Mesothelial cell of epicardium (in vitro differentiated cells): ENCODE measurements at places on chromosomes 13 and 19. TPM values are rescaled to one million over a fixed set of nuclear protein-coding genes. Genes with fewer than 3 reads are reported as not detected.

The GIPC3 gene
- total RNA-seq: 0.07 to 0.11 TPM (median 0.09 TPM) in 3 replicates

The DUXA gene
- total RNA-seq: not detected in 3 replicates

DNA sequence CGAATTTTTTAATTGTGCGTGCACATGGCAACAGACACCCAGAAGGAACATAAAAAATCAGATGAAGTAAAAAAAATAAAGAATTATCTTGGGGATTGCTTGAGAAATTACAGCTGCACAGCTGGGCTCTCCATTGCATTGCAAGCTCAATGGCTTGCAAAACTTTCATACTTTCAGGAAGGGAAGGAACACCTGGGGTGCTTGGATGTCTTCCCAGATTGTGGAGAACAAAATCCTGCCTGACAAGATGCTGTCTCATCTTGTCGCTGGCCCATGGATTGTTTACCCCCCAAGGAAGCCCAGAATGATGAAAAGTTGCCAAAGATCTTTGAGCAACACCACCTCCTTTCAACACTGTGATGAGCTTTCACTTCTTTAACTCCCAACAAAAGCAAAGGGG, 11.0 kb upstream of the CASP14 start:
- no peak overlapping the region for H3K4me3 ChIP-seq
- no peaks in the 10 kb centered on the region for H3K36me3 ChIP-seq
- H3K27ac ChIP-seq: no peak overlapping the region
- no peaks in the 10 kb centered on the region for H3K27me3 ChIP-seq

DNA sequence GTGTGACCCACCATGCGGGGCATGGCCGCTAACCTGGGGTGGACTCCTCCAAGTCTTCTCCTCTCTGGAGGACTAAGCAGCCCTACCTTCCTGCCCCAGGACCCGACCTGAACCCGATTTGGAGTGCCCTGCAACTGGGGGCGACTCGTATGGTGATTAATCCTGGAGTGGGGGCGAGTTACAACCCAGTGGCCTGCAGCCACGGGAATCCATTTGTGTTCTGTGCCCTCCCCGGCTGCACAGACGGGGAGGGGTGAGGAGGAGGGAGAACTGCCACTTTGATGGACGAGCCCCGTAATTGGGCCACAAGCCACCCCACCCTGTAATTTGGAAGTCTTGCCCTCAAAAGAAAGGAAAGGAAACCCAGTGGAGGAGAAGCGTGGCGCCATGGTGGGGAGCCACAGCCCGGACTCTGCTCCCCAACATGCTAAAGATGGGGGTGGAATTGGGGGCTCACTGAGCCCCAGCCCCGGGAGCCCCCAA, 18.0 kb downstream of the PRR36 start:
- no peak for DNase-seq
- H3K36me3 ChIP-seq: no peaks in the 10 kb centered on the region
- peaks cover 24% of the 10 kb centered on the region for H3K27me3 ChIP-seq
- H3K4me3 ChIP-seq: no peak overlapping the region

DNA sequence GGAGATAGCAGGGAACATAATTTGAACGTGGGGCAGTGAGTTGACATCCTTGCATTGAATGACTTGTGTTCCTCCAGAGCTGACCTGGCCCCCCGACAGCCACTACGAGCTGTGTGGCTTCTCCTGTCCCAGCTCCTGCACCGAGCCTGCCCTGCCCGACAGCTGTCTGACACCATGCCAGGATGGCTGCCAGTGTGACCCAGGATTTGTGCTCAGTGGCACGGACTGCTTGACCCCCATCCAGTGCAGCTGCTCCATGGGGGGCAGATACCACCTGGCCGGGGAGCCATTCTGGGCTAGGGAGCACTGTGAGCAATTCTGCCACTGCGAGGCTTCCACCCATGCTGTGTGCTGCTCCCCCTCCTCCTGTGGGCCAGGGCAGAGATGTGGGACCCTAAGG, 29.2 kb upstream of the FXYD3 start:
- no peaks in the 10 kb centered on the region for H3K36me3 ChIP-seq
- H3K4me3 ChIP-seq: no peak overlapping the region
- DNase-seq: no peak

- H3K27ac ChIP-seq: no peak within 1 kb of the TSS
- H3K27me3 ChIP-seq: no peaks in the 10 kb centered on the region
- no peaks in the 10 kb centered on the region for H3K4me1 ChIP-seq
- H3K36me3 ChIP-seq: no peaks in the 10 kb centered on the region
These were observed at the start of gene ZNF541 for GRCh38 chr19:47573071-47574026. Gene ZNF541 (minus strand): TSS chr19:47573148. CDS start chr19:47555856, 17,292 bp downstream.

DNA sequence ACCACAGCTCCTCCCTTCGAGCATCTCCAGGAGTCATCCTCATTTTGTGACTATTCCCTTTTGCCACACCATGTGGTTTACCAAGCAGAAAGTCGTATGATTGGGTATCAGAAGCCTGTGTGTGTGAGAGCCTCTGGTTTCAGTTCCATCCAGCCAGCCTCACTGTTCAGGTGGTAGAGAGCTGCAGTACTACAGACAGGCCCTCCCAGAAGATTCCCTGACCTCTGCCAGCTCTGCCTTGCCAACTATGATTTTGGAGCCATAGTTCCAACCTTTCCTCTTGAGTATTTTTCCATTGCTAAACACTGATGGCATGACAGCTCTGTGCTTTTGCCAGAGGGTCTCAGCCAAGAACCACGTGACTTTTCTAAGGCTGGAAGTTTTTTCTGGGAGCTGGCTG, 82.5 kb downstream of the DHRS12 start:
- no peaks in the 10 kb centered on the region for H3K4me1 ChIP-seq
- DNase-seq: no peak
- no peak overlapping the region for H3K27ac ChIP-seq
- peaks cover 2% of the 10 kb centered on the region for H3K36me3 ChIP-seq
- H3K27me3 ChIP-seq: no peaks in the 10 kb centered on the region

The ZNF813 gene
- 5.4 to 6.1 TPM (median 6.0 TPM) in 3 replicates for total RNA-seq
